ENCODE measurements at places on chromosomes 12 and 14.

GRCh38 chr12:70812136-70812535 is 108.4 kb downstream of the PTPRR start:
- DNase-seq: no peak

DNA sequence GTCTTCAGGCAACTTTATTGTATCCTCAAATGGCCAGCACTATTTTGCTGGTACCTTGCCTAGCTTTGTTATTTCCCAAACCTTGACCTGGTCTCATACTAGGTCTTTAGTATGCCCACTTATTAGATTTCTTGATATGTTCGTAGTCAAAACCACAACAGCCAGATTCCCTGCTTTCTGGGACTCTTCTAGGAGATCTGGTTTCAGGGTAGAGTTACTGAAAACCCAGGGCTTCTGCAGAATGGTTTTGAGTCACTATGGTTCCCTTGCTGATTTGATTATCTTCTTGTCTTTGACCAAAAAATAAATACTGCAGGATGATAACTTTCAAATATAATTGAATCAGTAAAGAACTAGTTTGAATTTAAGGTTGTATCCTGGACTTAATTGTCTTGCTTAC is 211.2 kb downstream of the FUT8 start:
- no peak for DNase-seq

DNA sequence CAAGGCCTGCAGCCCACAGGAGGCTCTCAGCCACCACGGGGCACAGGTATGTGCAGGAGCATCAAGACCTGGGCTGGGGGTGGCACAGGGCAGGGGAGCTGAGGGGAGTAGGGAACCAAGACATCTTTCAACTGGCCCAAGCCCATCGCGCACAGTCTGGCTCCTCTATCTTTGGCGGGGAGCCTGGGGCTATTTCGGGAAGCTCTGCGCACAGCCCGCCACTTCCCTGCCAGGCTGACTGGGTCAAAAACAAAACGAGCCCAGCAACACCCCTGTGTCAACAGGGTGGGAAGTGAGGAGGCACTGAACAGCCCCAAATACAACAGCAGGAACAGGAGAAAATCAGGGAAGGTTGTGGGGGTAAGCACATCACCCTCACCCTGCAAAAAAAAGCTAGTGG is 83.9 kb downstream of the ARL6IP4 start:
- DNase-seq: no peak

DNA sequence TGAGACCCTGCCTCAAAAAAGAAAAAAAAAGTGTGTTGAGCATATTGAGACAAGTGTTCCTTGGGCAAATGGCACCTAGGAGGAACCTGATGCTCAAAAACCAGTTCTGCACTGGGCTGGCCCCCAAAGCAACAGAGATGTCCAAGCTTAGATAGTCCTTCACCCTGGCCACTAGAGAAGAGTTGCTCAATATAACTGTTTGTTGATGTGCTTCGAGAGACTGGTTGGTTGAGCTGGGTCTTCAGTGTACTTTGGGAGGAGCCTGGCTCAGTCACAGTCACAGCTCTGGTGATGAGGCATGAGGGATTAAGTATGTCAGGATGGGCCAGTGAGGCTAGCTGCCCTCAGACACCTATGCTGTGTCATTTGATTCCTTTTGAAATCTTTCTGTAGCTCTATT is 38.0 kb downstream of the SLC2A14 start:
- DNase-seq: no peak

GRCh38 chr12:53051058-53051880 is 1.4 kb downstream of the TNS2 start:
- no peak for DNase-seq

Data from GM19239 (cell line).